Stimulated activated CD8-positive, alpha-beta memory T cell treated with anti-CD3 and anti-CD28 coated beads, Interleukin-2, amount 100 ng/mL, for 48 hours (primary cell): ENCODE measurements at places on chromosomes 12 and 14.

GRCh38 chr14:73829071-73829470 lies 22.6 kb upstream of the PTGR2 start:
- no peak for DNase-seq

GRCh38 chr14:29928117-29928640 lies 532 bp upstream of the PRKD1 start:
- DNase-seq, result no peak

GRCh38 chr14:34470319-34470718 lies 8.3 kb upstream of the SPTSSA start:
- DNase-seq, result no peak

- no peak for DNase-seq
Measured at GRCh38 chr14:42980419-42980818, 1373.7 kb downstream of the LRFN5 start.

GRCh38 chr14:29805415-29806123 lies 122.1 kb downstream of the PRKD1 start:
- no peak for DNase-seq

GRCh38 chr14:65268594-65268993 lies 143.9 kb upstream of the FUT8 start:
- no peak for DNase-seq

DNA sequence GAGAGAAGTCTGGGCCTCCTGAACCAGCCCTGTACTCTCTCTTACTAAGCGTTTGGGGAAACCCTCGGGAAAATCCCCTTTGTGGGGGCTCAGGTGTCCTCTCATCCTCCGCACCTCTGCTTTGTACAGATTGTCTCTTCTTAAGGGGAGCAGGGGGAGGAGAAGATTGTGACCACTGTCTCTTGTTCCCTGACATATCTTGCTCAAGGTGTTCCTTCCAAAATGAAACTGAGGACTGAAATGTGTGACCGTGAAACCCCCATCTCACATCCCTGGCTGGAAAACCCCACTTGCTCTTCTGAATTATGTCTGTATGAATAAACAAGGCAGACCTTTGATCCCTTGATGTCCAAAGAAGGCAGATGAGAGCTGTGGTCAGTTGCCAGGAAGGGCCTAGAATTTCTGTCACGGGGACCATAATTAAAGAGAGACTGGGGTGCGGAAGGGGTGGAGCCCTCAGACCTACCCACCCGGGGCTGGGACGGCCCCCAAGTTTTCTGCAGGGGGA lies 369.8 kb downstream of the AACS start:
- DNase-seq, result no peak

- no peak for DNase-seq
Measured at GRCh38 chr12:32896432-32897280, at the start of gene PKP2. PKP2 (minus strand) TSS chr12:32896777; CDS start chr12:32896731, 46 bp downstream.

DNA sequence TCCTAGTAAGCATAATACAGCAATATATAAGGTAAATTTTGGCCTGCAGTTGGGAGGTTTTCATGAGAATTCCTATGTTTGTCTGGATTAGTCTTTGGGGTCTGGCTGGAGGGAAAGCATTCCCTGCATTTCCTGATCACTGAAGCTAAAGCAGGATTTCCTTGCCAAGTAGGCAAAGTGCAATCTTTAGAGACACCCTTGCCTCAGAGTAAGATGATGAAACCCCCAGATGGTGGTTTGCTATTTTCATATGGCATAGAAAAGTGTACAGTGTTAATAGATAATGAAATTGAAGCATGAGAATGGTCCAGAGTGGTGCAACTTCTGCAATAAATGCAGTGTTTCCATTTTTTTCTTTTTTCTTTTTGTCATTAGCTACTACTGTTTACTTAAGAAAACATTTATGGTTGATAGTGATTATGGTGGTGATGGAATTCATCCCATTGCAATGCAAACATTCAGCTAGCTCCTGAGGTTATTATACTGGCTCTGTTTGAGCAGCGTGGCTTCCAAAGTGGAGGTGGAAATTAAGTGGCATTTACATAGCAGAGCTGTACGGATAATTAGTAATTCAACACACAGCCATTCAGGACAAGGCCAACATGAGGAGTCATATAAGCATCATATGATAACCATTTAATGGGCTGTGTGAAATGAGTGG lies 276.3 kb downstream of the DUSP6 start:
- DNase-seq, result no peak

- DNase-seq, result no peak
Measured at GRCh38 chr12:120481022-120481767, 11.6 kb upstream of the SRSF9 start.

GRCh38 chr12:97203408-97203807 lies 259.2 kb upstream of the RMST start:
- DNase-seq, result no peak
